ENCODE measurements at places on chromosomes 1 and 21.

DNA sequence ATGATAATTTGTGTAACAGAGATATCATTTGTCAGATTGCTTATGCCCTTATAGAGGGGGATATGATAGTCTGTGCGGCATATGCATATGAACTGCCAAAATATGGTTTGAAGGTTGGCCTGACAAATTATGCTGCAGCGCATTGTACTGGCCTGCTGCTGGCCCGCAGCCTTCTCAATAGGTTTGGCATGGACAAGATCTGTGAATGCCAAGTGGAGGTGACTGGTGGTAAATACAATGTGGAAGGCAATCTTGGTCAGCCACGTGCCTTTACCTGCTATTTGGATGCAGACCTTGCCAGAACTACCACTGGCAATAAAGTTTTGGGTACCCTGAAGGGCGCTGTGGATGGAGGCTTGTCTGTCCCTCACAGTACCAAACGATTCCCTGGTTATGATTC, 82.4 kb downstream of the ZMYM4 start:
- no peak for DNase-seq

DNA sequence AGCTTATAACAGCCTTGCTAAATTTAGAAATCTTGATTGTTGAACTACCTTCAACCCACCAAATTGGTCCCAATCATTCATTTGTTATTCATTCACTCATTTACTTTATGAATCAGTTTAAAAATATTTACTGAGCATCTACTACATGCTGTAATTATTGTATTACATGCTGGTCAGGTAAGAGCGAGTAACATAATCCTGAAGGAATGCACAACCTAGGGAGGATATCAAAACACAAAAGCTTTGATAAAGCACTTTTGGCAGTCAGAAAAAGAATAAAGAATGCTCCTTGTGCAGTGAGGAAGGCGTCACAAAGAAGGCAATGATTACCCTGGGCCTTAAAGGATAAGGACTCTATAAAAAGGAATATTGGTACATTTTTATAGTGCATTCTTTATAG, 518.9 kb upstream of the NR5A2 start:
- DNase-seq: no peak

DNA sequence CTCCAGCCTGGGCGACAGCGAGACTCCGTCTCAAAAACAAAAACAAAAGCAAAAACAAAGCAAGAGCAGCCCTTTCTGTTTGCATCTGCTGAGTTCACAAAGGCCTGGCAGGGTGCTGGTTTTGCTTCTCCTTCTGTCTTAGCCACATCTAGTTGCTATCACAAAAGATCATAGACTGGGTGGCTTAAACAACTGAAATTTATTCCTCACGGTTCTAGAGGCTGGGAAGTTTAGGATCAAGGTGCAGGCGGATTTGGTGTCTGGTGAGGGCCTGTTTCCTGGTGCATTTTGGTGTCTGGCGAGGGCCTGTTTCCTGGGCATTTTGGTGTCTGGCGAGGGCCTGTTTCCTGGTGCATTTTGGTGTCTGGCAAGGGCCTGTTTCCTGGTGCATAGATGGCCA, 471.3 kb downstream of the CAMTA1 start:
- no peak for DNase-seq

DNA sequence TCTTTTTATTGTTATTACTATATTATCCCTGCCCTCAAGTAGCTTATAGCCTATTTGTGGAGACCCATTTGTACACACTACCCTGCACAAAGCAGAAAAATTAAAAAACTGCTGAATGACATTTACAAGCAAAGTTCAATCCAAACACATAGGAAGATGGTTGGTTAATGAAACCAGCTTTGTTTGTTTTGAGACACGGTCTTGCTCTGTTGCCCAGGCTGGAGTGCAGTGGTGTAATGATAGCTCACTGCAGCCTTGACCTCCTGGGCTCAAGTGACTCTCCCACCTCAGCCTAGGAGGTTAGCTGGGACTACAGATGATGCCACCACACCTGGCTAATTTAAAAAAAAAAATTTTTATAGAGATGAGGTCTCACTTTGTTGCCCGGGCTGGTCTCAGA, 31.6 kb downstream of the TGFB2 start:
- no peak for DNase-seq

DNA sequence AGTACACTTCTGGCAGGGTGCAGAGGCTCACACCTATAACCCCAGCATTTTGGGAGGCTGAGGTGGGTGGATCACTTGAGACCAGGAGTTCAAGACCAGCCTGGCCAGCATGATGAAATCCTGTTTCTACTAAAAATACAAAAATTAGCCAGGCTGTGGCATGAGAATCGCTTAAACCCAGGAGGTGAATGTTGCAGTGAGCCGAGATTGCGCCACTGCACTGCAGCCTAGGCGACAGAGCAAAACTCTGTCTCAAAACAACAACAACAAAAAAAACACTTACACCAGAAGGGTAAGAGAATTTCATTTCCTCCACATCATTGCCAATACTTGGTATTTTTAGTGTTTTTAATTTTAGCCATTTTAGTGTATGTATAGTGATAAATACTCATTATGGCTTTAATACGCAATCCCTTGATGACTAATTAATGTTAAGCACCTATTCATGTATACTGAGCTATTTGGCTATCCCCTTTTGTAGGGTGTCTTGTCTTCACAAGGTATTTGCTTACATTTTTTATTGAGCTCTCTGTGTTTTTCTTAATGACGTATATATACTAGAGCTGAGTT, 77.1 kb upstream of the TNR start:
- DNase-seq: no peak

GRCh38 chr1:63321785-63322113, 618 bp upstream of the FOXD3 start:
- DNase-seq: no peak

DNA sequence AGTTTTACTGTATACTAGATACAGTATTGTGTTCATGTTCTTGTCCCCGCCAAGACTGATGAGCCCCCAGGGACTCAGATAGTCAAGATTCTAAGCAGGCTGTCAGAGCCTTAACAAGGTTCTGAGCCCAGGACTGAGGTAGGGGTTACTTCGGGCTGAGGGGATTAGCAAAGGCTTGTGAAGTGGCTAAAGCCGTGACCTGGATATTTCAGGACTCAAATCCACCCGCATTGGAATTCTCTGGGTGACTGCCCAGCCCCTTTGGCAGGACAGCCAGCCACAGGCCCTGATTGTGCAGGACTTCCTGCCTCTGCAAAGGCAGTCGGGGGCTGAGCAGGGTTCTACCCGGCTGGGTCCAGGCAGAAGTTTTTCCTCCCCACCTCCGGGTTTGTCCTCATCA, at the start of gene PLA2G5:
Gene PLA2G5 (plus strand): TSS at position 321 of the 400 bp plus-strand sequence. CDS start 14,637 bp downstream, outside the sequence.
- no peak for DNase-seq

DNA sequence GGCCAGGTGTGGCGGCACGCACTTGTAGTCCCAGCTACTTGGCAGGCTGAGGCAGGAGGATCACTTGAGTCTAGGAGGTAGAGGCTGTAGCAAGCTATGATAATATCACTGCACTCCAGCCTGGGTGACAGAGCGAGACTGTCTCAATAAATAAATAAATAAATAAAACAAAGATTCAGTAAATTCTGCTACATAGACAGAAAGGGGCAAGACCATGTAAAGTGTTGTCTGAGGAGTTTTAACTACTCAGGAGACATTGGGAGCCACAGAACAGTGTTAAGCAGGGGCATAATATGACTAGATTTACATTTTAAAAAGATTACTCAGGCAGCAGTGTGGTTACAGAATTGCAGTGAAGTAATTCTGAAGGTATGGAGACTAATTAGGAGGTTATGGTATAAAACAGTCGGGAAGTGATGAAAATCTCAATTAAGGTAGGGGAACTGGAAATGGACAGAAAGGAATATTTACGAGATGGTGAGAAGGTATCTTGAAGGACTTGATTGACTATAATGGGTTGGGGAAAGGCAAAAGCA, 94.7 kb downstream of the ATP1B1 start:
- DNase-seq: no peak

- DNase-seq: no peak
Observed at GRCh38 chr1:229033480-229033879, 237.4 kb upstream of the RAB4A start.

DNA sequence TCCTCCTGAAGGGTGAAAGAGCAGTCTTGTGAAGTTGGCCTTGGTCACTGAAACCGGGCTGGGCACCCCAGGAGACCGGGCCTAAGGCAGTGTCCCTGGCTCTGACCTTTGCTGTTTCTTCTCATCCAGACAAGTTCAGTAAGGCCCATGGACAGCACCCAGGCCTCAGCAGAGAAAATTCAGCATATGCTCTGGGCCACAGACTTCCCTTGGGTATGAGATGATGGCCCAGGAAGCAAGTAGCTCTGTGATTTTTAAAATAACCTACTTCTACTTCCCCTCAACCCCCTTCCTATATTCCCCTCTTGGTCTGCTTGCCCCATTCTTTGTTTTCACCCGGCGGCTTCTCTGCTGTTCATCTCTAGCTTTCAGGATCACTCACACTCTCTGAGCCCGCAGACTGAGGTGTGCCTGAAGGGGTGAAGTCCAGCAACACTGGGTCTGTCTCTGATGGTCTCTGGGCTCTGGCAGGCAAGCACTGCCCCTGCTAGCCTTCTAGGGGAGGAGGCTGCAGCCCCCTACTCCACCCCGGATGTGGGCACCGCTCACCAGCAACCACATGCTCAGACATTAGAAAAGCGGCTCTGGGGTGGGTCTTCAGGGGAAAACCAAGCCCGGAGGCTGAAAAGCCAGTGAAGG, 2.9 kb upstream of the GPR25 start:
- DNase-seq: peak; percentile 29

DNA sequence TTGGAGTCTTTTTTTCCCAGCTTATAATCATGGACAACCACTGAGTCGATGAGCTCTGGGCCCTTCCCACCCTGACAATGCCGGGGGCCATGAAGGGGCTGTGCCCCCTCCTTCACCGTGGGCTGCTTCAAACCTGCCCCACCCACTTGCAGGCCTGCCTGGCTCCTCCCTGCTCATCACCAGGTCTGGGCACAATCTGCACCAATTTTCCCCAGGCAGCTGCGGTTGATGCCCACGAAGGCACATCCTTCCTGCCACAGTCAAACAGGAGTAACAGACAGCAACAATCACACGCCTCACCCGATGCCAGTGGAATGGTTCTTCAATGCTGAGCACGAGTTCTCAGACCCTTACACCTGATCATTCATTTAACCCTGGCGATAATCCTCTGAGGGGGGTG, 18.9 kb downstream of the PGLYRP3 start:
- peak; percentile 28 for DNase-seq

DNA sequence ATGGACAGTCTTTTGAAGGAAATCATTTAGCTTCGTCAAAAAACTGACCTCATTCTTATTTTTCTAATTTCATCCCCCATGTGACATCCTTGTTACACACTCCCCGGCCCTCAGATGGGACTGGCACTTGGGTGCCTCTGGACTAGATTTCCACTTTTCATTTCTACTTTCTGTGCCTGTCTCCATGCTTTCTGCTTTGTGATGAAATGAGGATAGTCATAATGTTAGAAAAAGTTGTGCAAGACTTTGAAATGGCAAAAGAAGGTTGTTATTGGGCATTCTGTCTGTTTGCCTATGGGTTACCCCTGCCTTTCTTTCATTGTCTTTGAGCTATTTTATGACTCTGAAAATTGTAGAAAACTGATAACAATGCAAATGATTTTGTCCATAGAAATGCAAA, 54.9 kb downstream of the MDM4 start:
- DNase-seq: no peak

- DNase-seq: no peak
Observed at GRCh38 chr1:53525595-53525994, 66.4 kb downstream of the DMRTB1 start.

- DNase-seq: no peak
Observed at GRCh38 chr1:165387505-165387904, 31.0 kb upstream of the LMX1A start.

DNA sequence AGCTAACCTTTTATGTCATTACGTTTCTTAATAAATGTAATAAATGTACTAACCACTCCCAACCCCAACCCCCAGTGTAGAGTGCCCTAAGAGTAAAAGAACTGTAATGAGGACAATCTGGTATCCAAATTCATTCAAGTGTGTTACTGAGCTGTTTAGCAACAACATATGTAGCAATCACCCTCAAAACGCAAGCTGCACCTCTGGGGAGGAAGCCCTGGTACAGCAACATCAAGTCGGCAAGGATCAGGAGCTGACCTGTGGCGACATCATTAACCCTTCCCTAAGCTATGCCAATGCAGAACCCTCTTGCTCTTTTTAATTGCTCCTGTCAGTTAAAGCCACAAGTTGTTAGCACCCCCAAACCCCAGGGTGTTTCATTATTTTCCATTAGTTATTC, 47.1 kb downstream of the STX6 start:
- no peak for DNase-seq

DNA sequence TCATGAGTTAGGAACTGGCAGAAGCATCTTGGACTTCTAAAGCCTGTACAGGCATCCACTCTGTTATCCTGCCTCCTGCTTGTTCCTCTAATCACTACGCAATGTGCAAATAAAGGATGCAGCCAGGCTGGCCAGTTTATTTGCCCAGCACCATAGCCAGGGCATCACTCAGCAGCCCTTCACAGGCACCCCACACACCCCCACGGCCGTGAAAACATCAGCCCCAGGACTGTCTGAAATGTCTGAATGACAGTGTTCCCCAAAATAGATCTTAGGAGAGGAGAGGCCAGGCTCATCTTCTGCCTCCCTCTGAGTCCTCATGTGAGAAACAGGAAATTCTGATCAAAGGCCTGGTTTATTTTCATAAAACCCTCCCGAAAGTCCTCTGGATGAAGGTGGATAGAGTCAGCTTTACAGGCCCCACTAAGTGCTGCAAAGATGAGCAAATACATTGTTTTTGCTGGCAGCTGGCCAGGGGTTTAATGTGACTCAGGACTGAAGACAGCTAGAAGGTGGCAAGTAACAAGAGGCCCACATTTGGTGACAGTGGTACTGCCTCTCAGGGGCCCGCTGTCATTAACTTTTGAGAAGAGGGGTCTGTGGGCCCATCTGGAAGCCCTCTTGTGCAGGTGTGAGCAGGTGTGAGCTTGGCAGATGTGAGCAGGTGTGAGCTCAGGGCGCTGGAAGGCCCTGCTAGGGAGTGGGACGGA, 32.9 kb downstream of the GRHL3 start:
- no peak for DNase-seq

- DNase-seq: no peak
Observed at GRCh38 chr1:214004795-214005194, 17.0 kb downstream of the PROX1 start.

DNA sequence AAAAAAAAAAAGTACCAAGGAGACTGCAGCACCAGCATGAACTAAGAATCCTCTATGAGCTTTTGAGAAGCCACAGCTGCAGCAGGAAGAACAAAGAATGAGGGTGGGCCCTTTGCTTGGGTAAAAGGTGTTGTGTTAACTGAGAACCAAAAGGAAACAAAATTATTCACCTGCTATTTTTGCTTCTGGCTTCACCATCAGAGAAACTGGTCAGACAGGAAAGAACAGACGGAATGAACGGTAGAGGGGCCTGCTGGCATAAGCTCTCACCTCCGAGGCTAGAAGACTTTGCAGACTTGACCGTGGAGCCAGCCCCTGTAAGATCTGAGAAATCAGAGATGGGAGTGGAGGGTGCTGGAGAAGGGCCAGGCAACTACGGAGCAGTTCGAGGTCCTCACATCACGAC, 27.6 kb downstream of the IL10RB start:
- DNase-seq: peak; percentile 43

DNA sequence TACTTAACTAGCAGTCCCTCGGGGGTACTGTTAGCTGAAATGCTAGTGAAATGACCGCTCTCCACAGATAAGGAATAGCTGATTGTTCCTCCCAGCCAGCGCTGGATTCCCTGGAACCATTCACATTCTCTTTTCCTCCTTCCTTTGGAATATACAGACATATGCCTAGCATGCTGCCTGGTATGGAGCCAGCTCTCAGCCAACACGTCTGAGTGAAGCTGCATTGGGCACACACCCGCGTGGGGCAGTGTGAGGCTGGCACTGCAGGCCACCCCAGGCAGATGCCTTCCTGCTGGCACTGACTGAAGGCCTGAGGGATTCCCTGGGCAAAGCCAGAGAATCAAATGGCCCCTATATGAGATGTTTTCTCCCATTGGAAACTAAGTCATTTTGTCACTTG, 66.7 kb downstream of the TLR5 start:
- DNase-seq: no peak

Measured in CD4-positive, alpha-beta T cell treated with Interleukin-6 at 100 ng/mL for 8 hours (primary cell).